ENCODE measurements at places on chromosomes 2 and 18.

DNA sequence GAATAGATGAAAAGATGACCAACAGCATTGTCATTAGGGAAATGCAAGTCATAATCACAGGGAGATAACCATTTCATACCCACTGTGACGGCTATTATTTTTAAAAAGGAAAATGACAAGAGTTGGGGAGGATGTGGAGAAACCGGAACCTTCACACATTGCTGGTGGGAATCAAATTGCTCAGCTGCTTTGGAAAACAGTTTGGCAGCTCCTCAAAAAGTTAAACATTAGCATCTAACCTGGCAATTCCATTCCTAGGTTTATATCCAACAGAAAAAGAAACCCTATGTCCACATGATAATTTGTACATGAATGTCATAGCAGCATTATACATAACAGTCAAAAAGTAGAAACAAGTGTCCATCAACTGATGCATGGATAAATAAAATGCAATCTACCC is 58.2 kb downstream of the KCNG3 start:
- DNase-seq, result no peak

- DNase-seq, result no peak
Measured at GRCh38 chr2:190441564-190441963, 33.4 kb downstream of the MFSD6 start.

GRCh38 chr2:12787891-12788801 is 71.4 kb downstream of the TRIB2 start:
- DNase-seq, result no peak

DNA sequence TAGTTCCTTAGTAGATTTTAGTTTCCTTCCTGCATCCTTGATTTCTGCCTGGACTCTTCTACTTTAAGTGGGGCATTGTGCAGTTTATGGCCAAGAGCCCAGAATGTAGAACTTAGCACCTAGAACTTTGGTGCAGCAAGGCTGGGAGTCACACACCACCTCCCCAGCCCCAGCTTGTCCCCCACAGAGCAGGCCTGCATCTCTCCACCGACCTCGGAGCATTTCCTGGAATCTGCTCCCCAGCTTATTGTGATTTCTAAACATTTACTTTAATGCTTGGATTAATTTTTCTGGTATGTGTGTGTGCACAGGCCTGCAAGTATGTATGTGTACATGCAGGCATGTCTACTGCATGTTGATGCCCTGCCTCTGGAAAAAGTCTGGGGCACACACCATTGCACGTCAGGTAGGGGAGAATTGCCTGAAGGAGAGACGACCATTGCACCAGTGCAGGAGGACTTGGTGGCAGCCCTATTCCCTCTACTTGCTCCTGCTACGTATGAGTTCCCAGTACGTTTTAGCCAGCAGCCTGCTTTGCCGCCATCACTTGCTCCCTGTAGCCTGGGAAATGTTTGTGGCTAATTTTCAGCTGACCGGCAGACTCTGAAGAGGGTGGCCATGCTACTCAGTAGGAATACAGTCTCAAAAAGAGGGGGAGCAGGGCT is 419.9 kb upstream of the HS6ST1 start:
- DNase-seq, result no peak

GRCh38 chr2:150260636-150261035 is 226.8 kb downstream of the RND3 start:
- no peak for DNase-seq

- no peak for DNase-seq
Measured at GRCh38 chr18:64244571-64244970, 95.7 kb upstream of the LINC00305 start.

DNA sequence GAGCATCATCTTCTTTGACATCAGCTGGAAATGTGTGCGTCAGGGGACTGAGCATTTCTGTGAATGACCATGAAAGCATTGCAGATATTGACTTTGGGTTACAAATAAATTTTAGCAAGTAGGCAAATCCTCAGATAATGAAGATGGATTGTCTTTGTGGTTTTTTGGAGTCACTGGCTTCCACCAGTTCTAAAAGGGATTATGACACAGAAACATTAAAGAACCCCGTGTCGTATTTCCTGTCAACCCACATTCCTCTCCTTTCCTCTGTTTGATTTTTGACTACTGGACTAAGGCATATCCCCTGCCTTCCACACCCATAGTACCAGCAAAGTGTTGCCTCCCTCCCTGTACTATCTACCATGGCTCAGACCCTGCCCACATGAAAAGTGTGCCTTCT is 268.1 kb downstream of the MYO3B start:
- DNase-seq, result no peak

DNA sequence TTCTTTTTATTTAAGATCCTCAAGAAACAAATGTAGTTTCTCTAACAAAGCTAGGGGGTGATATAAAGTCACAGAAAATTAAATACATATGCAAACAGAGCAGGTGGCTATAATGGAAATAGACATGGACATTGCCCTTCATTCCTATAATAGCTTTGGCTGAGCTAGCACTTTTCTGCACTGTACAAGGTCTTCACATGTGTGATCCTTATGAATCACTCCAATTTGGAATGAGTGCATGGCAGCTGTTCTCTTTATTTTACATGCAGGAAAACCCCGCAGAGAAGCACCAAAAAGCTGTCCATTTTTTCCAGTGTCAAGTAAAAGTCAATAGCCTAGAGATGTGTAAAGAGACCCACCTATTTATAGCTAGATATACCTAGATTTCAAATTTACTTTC is 747.4 kb upstream of the SLC8A1 start:
- no peak for DNase-seq

GRCh38 chr2:73979021-73979420 is 5.7 kb upstream of the TET3 start:
- peak; percentile 76 for DNase-seq
